ENCODE measurements at places on chromosomes 7 and 10.

- DNase-seq: peak; percentile 91
Measured at GRCh38 chr10:21329995-21330627, 195.4 kb downstream of the SKIDA1 start.

- DNase-seq: no peak
Measured at GRCh38 chr7:138151731-138152577, 75.7 kb downstream of the AKR1D1 start.

DNA sequence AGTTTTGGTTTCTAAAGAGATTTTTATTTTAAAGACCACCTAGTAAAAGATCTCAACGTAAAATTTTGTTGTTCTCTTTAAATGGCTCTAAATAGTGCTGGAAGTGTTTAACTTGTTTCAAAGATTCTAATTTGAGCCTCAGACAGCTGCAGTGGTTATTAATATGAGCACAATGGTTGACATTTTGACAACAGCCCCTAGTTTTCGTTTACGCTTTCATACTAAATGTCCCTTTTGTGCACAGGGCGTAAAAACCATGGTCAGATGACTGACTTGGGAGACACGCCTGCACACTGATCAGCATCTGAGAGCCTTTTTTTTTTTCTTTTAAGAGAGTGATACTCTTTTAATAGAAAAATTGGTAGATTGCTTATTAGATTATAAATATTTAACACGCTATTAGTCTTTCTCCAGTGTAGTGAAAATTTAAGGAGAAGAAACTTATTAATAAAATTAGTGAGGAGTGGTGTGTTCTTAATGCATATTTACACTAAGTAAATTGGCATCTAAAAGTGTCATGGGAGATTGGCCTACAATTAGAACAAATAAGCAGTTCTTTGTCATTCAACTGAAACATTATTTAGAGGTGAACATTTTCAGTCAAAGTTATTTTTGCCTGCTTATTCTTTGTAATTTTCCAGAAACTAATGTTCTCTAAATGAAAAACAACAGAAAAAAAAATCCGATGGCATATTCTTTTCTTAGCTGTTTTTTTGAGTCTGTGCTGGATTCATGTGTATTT is 182.8 kb upstream of the PHYHIPL start:
- DNase-seq: no peak

- no peak for DNase-seq
Measured at GRCh38 chr7:116577320-116577871, 52.6 kb downstream of the CAV1 start.

DNA sequence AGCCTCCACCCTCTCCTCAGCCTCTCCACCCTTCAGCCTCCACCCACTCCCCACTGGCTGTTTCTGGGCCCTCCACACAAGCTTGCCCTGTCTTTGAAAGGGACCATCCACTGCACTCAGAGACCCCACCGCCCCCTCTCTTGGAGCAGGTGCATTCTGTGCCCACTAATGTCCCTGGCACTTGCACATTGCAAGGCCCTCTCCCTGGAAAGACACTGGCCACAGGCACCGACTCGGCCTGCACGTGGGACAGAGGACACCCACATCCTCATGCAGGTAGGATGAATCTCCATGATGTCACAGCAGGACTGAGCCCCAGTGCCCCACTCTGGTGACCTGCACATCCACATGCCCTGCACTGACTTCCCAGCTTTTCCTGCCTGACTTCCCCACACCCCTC is 36.8 kb upstream of the EBF3 start:
- no peak for DNase-seq

DNA sequence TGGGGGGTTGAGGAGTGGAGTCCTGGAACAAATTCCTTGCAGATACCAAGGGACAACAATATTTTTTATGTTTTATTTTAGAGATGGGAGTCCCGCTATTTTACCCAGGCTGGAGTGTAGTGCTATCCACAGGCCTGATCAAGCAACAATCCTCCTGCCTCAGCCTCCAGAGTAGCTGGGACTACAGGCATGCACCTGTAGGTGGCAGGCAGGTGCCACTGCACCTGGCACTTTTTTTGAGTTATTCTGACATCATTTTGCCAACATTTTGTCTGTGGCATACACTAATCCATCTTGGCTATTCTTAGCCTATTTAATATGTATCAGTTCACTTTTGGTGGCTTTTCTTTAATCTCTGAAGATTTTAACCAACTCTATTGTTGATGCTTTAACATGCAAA is 317.8 kb upstream of the MTPN start:
- no peak for DNase-seq

DNA sequence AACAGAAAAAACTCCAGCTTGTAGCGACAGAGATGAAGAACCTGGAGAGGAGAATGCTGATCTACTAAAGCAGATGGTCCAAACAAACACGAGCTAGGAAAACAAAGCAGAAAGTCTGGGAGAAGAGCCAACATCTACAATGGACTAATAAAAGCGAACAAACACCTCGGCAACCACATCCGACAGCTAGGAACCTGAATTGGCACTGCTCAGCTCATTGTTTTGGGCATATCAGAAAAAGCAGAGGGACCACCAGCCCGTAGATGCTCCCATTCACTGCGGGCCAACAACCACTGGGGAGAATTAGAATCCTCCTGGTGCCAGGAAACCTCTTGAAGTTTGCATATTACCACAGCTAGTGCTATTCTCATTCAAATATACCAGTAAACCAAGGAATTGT is 204.7 kb downstream of the NXPH1 start:
- DNase-seq: peak; percentile 1

DNA sequence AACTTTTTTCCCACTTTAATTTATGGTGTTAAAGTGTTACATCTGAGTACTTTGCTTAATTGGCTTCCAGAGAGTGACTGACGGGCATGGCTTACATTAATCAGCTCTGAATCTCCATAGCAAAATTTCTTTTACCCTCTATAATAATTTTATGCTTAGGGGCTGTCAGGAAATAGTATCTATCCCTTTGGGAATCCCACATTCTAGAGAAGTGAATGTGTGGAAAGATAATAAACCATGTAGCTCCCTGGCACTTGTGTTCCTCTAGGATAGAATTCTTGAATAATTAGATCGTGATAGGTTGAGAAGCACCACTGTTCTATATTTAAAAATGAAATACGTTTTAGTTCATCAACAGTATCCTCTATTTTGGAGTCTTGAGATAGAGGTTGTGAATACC is 89.6 kb downstream of the DNAJB9 start:
- no peak for DNase-seq

GRCh38 chr7:120603366-120603765 is 254.6 kb downstream of the TSPAN12 start:
- no peak for DNase-seq

DNA sequence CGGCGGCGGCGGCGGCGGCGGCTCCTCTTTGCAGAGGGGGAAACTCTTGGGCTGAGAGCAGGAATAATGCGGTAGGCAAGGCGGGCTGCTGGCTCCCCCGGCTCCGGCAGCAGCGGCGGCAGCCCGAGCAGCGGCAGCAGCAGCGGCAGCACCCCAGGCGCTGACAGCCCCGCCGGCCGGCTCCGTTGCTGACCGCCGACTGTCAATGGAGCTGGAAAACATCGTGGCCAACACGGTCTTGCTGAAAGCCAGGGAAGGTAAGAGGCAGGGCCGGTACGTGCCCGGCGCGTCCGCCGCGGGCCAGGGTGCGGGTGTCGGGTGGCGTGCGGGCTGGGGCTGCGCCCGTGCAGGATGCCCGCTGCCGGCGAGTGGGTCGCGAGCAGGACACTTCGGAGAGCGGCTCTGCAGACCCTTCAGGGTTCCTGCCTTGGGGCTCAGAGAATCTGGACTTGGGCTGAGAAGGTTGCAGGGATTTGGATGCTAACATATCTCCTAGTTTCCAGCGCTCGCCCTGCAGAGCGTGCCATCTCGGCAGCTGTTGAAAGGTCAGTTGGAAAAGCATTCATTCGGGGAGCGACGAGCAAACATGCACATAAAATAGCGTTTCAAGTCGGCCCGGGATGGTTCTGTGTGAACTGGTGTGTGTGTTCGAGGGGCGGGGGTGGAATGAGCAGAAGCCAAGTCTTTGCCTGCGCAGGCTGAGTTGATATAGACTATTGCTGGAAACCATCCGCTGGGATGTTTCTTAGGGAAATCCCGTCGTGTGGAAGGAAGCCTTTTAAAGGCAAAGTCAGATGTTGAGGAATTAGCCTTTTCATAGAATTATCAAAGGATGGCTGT is 562 bp downstream of the GRK5 start:
- peak; percentile 59 for DNase-seq

GRCh38 chr10:1625079-1625478 is 112.2 kb downstream of the ADARB2 start:
- DNase-seq: no peak

- DNase-seq: no peak
Measured at GRCh38 chr7:92289321-92289720, 43.5 kb downstream of the ANKIB1 start.

DNA sequence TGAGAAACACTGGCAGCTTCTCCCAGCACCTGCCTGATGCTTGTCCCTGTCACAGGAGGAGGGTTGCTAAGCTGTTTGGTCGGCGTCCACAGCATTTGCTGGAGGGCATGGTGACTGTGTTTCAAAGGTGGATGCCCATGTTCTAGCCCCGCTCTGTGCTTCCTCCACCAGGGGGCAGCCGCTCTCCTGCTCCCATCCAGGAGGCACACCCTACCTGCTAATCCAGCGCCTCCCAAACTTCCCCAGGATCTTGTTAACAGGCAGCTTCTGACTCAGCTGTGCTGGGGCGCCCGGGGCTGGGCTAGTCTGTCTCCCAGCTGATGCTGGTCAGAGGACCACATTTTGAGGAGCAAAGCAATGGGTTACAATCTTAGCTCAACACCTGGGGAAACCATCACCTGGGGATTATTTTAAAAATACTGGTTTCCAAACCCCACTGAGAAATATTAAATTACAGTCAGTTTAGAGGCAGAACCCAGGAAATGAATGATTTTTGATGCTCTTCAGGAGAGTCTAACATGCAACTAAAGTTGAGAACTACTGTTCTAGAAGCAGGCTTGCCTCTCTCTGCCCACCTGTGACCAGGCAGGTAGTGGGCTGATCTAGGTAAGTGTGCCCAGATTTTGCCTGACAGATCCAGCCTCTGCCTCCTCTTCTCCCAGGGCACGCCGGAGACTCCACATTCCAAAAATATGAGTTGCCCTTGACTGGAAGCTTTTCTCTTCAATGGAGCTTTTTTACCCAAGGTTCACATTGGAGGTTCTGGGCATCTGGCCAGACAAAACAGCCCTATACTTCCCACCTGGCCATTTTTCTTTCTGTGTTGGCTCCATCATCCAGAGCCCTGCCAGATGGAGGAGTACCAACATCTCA is 92.7 kb upstream of the GPR26 start:
- DNase-seq: no peak

DNA sequence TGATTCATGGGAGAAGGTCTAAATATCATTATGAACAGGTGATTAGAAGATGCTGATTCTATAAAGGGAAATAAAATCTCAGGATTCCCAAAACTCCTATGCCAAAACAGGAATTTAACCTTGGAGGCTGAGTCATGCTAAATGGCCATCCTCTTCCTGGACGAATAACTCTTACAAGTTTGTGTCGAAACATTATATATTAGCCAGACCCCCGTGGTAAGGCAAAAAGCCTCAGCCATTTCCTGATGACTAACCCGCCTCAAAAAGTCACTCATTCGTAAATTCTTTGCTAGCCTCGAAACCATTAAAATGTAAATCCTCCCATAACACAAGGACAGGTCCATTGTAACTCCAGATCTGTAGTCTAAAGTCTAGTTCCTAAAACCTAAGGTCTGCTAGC is 32.0 kb downstream of the CUL2 start:
- DNase-seq: peak; percentile 93

- no peak for DNase-seq
Measured at GRCh38 chr10:62541811-62542210, 167.6 kb downstream of the ZNF365 start.

- no peak for DNase-seq
Measured at GRCh38 chr10:1057106-1057657, 997 bp downstream of the WDR37 start.

DNA sequence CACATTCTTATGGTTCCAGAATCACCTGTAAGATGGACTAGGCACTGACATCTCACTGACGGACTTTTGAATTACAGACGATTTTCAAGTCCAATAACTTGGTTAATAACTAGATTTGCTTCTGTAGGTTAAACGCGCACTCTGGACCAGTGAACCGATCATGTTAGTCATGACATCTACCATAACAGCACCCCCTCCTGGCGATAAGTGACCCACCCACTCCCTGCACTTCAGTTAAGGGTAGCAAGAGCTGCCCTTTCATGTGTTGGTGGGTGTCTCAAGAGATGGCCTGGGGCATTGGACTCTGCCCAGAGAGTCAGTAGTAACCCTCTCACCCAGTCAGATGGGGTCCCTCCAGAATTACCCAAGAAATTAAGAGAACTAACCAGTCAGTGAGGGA is 12.9 kb downstream of the GRM8 start:
- no peak for DNase-seq

DNA sequence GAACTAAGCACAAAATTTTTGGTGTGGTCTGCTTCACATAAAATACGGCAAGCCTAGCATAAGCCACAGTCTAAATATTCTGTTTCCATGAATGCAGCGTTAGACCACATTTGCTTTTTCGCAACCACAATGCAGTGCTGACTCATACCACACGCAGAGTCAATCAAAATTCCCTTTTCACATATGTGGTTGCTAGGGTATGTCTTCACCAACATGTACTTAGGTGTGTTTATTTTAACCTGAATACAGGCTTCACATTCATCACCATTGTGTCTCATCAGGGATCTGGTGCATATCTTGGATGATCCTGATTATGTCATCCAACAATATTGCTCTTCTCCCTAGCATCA is 90.8 kb downstream of the CHN2 start:
- peak; percentile 98 for DNase-seq

- DNase-seq: no peak
Measured at GRCh38 chr10:16752099-16752498, 65.1 kb downstream of the RSU1 start.

DNA sequence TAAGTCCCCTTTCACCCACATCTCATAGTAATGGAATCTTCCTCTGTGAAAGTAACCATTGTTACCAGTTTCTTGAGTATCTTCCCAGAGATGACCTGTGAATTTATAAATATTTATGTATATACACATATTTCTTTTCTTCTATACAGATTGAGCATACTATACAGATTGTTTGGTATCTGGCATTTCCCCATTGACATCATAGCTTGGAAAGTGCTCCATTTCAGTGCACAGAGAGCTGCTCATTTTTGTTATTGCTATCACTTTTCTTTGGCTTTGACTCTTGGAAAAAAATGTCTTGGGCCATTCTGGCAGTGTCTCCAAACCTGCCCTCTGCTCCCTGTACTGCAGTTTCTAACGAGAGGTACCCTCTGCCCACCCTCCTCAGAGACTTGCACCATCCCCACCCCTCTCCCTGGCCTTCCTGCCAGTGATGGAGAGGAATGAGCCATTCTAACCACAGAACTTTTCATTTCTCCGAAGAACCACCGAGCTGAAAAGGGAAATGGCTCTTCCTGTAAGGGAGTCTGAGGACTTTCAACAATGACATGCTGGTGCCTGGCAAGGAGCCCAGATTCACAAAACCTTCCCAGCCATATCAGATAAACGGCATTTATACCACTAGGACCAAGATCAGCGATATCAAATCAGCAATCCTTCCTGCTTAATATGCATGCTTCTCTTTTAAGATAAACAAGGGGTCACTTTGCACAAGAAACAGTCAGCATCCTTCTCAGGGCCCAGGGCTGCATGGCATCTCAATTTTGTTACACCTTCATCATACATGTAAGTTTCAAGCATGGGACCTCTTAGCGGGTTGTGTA is 19.7 kb upstream of the CCSER2 start:
- peak; percentile 89 for DNase-seq

GRCh38 chr7:121313220-121313792 is 15.5 kb upstream of the WNT16 start:
- no peak for DNase-seq

All from astrocyte of the spinal cord (primary cell).